ENCODE measurements at places on chromosomes 12 and 14.
A peak's percentile ranks its signal among the peaks of the same experiment; 100 is the strongest.

DNA sequence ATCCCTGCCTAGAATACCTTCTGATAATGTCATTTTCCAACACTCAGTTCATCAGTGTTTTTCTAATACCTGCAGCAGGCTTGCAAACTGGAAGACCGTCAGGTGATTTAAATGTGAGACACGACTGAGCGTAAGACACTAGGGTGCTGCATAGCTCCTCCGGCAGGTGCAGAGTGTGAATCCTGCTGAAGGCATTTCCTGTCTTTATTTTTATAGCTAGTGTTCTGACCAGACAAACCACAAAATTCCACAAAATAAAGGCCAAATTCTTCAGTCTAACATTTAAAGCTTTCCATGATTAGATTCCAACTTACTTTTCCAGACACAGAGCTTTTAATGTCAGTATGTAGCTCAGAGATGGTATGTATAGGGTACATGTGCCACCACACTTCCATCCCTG, 70.7 kb downstream of the BBS10 start:
- DNase-seq, result peak; percentile 81

DNA sequence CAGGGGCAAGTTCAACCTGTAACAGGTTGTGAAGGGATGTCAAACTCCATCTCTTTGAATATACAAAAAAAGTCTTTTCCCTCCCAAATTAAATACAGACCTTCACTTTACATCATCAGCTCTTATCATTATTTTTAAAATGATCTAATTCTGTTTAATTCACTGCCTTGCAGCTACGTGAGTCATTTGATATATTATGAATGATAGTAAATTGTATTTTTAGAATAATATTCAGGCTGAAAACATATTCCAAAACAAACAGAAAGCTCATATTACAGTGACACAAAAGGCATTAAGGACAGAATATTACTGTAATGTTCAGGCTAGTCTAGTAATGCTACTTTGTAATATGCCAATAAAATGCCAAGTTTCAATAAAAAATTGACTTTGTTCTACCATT, 53.3 kb downstream of the BCAT1 start:
- DNase-seq, result peak; percentile 60

DNA sequence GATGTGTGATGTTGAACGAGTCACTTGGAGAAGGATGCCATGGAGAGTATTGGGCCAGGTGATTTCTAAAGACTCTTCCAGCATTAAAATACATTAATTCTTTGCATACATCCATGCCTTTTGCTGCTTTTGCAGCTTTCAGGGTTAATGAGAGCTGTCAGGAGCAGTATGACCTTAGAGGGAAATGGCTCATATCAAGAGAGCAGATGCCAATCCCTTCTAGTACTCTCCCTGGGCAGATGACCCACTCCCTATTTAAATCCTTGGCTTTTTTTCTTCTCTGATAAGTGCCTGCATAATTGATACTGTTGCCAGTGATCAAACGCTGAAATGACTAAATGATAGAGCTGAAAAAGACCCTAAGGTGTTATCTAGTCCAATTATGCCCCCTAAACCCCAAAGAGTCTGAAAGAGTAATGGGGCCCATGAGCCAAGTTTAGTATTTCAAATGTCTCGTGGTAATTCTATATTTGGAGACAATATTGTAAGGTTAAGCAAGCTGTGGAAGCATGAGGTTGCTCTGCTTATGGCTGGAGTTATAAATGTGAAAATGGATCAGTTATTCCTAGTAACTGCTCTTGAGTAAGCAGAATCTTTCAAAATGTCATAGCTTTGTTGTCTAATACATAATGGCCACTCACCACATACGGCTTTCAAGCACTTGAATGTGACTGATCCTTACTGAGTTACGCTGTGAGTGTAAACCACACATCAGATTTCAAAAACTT, 137.3 kb downstream of the ETV6 start:
- no peak for DNase-seq

DNA sequence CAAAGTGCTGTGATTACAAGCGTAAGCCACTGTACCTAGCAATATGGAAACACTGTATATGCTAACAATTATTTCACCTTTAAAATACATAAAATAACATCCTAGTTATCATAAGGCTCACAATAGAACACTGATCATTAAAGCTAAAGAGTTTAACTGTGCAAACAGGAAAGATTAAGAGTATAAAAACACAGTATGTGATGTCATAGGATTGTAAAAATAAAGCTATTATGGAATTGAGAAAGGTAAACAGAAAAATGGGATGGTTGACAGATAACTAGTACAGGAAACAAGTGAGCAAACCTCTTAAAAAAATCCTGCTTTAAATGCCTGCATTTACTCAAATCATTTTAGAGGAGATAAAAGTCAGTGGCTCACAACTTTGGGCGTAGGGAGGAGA, 10.8 kb upstream of the IPO8 start:
- no peak for DNase-seq

DNA sequence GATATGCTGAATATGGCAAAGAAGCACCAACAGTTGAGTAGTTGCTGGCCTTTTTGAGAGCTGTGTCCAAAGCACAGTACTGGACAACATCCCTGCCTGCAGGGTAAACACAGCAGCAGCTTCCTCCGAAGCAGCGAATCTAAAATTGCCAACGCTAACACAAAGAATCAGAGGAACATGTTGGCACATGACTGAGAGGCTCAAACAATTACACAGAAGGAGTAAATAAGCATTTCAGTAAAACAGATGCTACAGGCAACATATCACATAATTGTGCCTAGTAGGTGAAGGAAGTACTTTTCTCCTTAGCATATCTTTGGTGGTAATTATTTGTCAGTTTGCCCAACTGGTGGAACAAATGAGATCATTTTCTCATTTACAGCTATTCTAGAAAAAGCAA, 52.1 kb downstream of the KICS2 start:
- no peak for DNase-seq

GRCh38 chr14:71208702-71209357, 301.6 kb downstream of the PCNX1 start:
- no peak for DNase-seq

DNA sequence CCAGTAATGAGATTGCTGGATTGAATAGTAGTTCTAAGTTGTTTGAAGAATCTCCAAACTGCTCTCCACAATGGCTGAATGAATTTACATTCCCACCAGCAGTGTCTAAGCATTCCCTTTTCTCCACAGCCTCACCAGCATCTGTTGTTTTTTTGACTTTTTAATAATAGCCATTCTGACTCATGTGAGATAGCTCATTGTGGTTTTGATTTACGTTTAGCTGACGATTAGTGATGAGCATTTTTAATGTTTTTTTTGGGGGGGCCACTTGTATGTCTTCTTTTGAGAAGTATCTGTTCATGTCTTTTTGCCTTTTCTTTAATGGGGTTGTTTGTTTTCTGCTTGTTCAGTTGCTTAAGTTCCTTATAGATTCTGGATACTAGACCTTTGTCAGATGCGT, 8.1 kb upstream of the SLC15A5 start:
- peak; percentile 12 for DNase-seq

DNA sequence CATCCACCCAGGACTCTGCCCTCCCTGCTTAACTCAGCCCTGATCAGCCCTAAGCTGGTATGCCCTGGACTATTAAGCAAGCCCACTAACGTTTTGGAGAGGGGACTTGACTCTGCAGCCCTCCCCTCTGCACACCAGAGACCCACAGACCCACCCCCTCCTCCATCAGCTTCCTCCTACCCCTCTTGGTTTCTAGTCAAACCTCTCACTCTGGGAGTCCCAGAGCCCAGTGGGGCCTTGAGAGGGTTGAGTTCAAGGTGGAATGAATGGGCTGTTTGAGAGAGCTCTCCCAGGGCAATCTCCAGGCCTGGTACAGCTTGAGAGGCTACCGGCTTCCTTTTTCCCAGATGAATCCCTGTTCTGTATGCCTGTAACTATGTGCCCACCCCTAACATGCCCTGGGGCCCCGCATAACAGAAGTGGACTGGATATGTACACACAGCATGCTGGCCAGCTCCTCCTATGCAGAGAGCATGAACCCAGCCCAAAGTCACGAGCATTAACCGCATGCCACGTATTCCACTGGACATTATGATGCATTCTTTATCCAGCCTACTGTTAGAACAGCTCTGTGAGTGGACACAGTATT, 43.6 kb downstream of the IRF2BPL start:
- DNase-seq, result no peak

DNA sequence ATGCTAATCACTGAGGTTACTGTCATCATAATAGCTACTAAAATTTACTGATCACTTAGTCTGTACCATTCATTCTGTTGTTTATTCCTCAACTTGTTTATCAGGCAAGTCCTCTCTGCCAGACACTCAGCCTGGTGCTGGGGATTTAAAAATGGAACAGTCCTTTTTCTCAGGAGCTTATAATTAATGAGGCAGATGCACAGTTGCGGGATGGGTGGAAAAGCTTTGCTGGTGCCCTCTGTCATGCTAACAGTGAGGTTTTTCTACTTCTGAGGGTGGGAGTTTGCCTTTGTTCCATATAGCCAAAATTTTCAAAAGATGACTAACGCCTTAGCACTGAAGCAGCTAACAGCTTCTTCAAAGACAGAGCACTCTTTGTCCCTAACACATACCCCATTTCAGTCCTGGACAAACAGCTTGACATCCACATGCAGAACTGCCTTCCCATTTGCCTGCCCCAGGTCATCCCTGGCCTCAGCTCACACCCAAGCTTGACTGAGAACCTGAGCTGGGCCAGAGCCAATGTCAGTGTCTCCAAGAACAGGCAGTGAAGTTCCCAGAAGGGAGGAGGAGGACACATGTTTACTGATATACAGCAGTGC, 30.8 kb upstream of the HSPB8 start:
- no peak for DNase-seq

DNA sequence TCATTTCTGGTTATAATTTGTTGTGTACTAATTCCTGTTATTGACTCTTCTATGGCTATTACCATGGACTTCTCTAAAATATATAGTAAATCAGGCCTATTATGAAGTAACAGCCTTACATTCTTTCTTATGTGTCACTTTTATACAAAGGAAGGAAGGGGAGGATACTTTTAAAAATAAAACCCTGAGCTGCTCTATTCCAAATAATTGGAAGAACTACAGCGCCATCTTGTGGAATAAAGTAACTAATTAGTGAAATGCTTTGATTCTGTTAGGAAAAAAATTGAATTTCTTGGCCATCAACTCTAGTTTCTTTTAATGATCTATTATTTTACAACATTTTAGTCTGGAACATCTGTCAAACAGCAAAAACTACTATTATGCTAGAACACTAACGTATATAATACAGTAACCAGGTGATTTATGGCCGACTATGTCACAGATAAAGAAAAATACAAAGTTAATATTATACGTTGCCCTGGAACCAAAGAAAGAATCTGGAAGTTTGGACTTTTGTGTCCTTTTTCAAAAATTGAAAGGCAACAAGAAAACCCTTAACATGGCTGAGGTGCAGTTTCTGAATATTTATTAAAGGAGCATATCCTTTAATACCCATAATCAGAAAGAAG, 55.0 kb upstream of the NELL2 start:
- peak; percentile 73 for DNase-seq
